ENCODE measurements at places on chromosomes 5 and 9.

GRCh38 chr9:18606281-18606680 lies 132.3 kb downstream of the ADAMTSL1 start:
- no peak for DNase-seq

DNA sequence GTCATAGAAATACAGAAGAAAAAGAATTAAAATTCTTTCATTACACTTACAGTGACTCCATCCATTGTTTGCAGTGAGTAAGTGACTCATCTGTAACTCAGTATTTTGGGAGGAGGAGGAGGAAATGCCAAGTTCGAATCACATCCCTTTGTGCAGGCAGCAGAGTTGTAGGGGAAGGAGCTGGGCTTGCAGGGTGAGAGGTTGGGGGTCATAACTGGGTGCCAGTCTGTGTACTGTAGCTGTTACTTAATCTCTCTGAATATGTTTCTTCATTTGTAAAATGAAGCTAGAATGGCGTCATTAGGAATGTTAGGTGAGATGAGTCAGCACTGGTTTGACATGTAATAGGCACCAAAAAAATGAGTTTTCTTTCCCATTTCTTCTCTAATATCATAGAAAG lies 235.7 kb upstream of the ADAMTSL1 start:
- no peak for DNase-seq

DNA sequence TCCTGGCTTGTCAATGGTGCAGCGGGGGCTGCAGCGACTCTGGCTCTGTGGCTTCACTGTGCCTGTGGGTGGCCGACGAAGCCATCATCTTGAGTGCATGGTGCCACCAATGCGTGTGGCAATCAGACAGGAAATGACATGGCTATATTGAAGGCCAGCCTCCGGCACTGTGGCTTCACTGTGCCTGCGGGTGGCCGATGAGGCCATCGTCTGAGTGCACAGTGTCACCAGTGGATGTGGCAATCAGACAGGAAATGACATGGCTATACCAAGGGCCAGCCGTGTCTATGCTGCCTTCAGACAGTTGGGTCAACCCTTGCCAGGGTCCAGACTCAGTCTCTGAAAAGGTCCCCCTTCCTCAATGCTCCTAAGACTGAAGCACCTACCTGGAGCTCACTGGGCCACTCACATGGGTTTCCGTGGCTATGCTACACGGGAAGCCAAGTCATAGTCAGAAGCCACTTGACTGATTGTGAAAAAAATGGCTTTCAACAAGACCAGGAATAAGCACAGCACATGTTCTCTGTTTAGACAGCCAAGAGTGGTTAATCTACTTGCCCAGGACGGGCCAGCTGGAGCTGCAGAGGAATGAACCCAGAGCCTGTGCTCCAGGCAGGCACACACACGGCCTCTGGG lies 67.5 kb upstream of the S1PR3 start:
- DNase-seq = no peak

DNA sequence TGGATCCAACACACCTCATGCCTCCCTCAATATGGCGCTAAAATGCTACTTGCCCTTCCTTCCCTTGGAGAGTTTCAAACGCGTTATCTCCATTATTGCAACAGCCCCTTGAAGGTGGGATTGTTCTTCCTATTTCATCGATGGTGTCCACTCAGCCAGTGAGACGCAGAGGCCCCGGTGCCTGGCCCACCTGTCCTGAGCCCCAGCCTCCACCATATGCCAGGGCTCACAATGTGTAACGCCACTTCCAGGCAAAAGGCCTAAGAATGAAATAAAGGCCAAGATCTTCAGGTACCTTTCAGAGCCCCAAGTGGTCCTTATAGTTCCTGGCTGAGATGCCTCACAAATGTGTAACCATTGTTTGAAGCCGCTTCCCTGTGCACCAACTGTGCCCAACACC lies 170.7 kb upstream of the PHYKPL start:
- DNase-seq = no peak

GRCh38 chr5:127216143-127216542 lies 74.5 kb upstream of the MEGF10 start:
- no peak for DNase-seq

DNA sequence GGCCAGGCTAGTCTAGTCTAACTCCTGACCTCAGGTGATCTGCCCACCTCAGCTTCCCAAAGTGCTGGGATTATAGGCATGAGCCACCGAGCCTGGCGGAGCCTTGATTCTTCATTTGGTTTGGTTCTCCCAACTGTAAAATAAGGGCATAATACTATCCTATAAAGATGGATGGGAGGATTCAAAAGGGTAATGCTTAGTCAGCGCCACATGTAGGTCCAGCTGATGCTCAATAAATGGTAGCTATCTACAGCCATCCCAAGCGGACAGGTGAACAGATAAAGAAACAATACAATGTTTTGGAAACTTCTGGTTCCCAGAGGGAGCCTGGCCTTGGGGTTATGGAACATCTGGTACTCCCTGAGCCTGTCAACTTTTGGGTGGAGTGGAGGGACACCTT lies 13.6 kb upstream of the SET start:
- DNase-seq = no peak

GRCh38 chr5:56588636-56589480 lies 226.5 kb upstream of the MAP3K1 start:
- no peak for DNase-seq

GRCh38 chr9:89803403-89803802 lies 198.6 kb downstream of the GADD45G start:
- DNase-seq = no peak

DNA sequence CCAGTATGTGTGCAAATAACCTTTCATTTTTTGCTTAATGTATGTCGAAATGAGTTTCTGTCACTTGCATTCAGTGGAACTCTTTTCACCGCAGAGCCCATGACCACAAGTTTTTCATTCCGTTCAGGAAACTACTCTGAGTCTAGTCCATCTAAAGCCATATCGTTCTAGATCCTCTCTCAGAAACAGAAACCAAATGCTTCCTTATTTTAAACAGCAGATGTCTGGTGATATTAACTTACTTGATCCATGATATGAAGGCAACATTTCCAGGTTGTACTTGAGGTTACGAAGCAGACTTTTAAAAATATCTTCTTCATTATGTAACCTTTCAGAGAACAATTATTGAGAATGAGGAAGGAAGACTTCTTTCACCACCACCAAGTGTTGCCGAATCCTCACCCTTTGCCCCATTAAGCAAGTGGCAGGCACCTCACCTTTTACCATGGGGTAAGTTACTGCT lies 72.4 kb upstream of the GNAQ start:
- DNase-seq = no peak

GRCh38 chr9:92759446-92759845 lies 5.2 kb downstream of the BICD2 start:
- no peak for DNase-seq

- no peak for DNase-seq
These were observed 139.3 kb downstream of the AUH start for GRCh38 chr9:91222457-91222856.

GRCh38 chr5:115626445-115626823 lies 598 bp upstream of the TMED7 start:
- DNase-seq = no peak

GRCh38 chr9:89421595-89421994 lies 76.3 kb downstream of the SEMA4D start:
- no peak for DNase-seq

DNA sequence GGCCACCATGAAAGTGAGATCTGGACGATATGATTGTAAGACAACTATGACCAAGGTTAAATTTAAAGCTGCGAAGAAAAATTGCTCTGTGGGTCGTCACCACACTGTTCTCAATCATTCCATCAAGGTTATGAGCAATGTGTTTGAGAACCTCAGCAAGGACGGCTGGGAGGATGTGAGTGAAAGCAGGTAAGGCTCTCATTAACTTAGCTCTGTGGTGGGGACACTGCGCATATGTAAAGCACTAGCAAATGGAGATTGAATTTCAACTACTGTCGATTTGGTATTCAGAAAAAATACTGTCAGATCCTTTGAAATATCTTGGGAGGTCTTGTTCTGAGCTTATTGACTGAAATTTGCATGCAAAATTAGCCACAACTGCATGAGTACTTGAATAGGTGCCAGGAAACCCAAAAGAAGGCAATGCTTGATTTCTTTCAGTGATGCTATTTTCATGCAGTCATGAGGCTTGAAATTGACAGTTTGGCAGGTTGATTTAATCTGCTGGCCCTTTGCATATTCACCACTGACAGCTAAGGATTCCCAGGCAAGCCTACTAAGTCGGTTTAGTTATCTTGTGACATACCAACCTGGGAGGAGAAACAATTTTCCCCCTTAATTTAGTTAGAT lies 183.9 kb upstream of the SH3GL2 start:
- DNase-seq = no peak

DNA sequence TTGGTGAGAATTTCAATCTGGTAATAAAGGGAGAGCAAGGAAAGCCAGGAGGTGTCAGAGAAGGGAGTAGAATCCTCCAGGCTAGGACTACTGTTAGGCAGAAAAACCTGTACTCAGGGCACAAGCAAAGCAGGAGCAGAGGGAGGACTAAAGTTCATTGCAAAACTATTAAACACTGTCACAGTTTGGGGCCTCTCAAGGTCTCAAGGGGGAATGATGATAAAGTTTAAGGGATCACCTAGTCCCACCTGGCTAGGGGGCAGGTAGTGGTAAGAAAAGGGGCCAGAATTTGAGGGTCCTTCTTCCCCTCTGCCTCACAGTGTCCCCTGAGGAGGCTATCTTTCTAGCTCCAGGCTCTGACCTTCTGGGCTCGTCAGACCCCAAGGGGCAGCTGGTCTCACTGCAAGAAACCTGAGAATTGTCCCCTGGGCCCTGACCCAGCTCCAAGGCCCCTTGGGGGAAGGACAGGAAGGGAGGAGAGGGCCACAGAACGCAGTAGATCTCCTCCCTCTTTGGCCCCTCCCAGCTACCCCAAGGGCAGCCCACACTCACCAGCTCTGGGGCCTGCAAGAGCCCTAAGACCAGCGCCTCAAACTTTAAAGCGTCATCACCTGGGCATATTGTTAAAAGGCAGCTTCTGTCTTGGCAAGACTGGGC lies 974 bp downstream of the CCDC69 start:
- DNase-seq = peak; percentile 46

- no peak for DNase-seq
These were observed 14.3 kb downstream of the TRIO start for GRCh38 chr5:14157493-14157782.

DNA sequence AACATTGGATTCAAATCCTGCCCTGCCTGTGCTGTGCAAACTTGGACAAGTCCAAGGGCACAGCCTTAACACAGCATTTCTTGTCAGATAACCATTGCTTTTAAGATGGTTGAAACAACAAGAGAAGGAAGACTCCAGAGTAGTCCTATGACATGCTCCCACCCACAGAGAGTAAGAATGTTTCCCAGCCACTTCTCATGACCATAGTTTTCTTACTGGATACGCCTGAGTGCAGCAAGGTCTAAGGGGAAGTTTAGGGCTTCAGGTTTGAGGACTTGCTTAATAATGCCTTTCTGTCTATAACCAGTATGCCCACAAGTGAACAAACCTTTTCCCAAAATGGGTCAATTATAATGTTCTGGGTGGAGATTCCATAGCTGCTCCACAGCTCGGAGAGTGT lies 126.4 kb downstream of the SLF1 start:
- DNase-seq = no peak

Measured in CMK (cell line).